A673 (cell line): ENCODE measurements at places on chromosomes 1 and 21.

- no peak for DNase-seq
Measured at GRCh38 chr1:248812736-248813425, 12.8 kb downstream of the SH3BP5L start.

DNA sequence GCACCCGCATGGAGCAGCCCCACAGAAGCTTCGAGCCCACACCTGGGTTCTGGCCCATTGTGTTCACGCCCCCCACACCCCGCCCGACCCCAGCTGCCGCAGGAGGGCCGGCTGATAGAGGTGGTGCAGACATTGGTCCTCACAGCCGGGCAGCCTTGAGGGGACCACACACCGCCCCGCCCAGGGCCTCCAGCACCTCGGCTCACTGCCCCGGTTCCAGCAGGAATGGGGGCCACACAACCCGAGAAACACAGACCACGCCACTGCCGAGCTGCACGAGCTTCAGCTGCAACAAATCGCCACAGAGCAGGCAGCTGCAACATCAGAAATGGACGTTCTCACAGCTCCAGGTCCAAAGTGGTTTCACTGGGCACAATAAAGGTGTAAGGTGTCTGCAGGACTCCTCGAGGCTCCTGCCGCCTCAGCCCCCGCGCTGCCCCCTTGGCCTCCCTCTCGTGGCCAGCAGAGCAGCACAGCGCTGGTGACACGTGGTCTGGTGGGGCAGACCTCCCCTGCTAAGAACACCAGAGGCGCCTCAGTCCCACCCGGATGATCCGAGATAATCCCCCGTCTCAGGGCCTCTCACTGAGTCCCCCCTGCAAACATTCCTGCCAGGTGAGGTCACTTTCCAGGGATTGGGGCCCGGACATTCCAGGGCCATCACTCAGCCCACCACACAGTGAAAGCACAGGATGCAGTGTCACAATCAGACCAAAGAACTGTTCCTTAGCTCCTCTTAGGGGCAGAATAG lies 62.3 kb upstream of the ADARB1 start:
- peak; percentile 52 for DNase-seq

DNA sequence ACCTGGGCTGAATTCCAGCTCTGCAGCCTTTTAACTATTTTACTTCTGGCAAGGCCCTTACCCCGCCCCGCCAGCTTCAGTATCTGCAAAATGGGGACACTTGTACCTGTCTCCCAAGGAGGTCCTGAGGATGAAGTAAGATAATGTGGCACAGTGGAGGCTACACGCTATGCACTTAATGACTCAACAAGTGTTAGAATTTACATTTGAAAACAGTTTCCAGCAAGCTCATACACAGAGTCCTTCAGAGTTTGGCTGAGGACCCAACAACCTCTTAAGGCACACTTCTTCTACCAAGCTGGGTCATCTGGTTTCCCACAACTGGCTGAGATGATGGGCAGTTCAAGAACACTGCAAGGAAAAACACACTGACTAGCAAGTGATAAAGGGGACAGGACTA lies 30.2 kb upstream of the SLC22A15 start:
- no peak for DNase-seq

GRCh38 chr1:84089867-84090266 lies 54.2 kb upstream of the PRKACB start:
- DNase-seq: no peak

DNA sequence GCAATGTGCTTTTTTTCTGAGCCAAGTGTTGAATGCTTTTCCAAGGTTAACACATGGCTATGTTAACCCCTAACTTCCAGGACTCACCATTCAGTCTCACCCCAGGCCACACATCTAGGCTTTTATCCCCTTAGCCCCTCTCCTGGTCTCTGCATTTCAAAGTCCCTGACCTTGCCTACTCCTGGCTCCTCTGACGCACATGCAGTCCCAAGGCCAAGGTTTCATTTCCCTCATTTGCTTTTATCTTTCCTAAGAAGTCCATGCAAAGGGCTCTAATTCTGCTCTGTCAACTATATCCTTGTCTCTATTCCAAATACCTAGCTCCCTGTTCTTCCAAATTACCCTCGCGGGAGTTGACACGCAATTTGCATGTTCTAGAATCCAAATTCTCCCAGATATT lies 25.4 kb downstream of the SLC30A10 start:
- DNase-seq: no peak

DNA sequence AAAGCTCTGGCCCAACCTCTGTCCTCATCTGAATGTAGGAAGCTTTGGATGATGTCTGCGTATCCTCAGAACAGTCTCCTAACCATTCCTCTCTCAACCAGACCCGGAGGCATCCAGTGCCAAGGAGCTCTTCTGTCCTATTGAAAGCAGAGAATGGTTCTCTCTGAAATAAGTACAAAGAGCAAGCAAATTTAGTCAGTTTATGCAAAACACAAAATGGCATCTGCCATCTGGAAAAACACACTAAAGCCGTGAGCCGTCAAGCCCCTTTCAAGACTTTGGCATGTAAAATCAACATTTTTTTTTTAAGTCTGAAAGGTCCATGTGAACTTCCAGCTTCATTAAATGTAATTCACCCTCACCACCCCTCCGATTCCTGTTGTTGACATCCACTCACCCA lies 21.7 kb upstream of the PROX1 start:
- DNase-seq: no peak

GRCh38 chr1:91924146-91924545 lies 25.1 kb upstream of the BRDT start:
- DNase-seq: no peak
